KBM-7 (cell line): ENCODE measurements at places on chromosomes 3 and 15.
A peak's percentile ranks its signal among the peaks of the same experiment; 100 is the strongest.

DNA sequence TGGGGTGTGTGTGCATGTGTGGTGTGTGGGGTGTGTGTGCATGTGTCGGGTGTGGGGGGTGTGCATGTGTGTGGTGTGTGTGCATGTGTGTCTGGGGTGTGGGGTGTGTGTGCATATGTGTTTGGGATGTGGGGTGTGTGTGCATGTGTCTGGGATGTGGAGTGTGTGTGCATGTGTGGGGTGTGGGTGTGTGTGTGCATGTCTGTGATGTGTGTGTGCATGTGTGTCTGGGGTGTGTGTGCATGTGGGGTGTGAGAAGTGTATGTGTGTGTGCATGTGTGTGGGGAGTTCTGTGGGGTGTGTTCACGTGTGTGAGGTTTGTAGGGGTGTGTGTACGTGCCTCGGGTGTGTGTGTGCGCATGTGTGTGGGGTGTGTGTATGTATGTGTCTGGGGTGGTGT lies 6.7 kb upstream of the OCA2 start:
- no peak for DNase-seq

GRCh38 chr3:186708983-186709679 lies 8.0 kb upstream of the KNG1 start:
- DNase-seq = no peak

- DNase-seq = no peak
These were observed 141.0 kb upstream of the PLSCR5 start for GRCh38 chr3:146746190-146746589.

DNA sequence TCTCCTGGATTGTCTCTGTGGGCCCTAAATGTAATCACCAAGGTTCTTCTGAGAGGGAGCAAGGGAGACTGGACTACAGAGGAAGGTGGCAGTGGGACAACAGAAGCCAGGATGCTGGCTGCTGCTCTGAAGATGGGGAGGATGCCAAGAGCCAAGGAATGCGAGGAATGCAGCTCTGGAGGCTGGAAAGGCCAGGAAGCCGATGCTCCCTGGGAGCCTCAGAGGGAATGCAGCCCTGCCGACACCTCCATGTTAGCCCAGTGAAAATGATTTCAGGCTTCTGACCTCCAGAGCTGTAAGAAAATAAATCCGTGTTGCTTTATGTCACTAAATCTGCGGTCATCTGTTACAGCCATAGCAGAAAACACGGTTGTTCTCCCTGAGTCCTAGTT lies 44.1 kb downstream of the UMPS start:
- DNase-seq = no peak

- DNase-seq = no peak
These were observed 2.7 kb downstream of the IREB2 start for GRCh38 chr15:78440375-78441373.

GRCh38 chr3:80553211-80553610 lies 785.4 kb upstream of the ROBO1 start:
- DNase-seq = no peak

DNA sequence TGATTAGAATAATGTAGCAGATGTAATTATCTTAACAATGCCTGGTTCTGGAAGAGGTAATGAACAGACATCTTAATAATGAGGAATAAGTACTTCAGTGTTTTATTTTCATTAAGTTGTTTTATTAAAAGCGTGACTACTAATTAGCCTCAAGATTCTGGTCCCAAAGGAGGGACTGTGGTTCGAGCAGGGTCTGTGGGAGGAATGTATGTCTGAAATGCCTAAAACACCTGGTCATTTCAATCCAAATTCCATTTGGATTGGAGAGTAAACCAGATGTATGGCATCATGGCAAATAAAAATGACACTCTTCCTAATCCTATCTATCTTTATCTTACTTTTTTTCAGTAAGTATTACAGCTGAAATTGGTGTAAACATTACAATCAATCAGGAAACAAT lies 243.2 kb downstream of the PDZRN3 start:
- DNase-seq = no peak

GRCh38 chr15:73914145-73914544 lies 12.1 kb upstream of the LOXL1 start:
- peak; percentile 51 for DNase-seq

DNA sequence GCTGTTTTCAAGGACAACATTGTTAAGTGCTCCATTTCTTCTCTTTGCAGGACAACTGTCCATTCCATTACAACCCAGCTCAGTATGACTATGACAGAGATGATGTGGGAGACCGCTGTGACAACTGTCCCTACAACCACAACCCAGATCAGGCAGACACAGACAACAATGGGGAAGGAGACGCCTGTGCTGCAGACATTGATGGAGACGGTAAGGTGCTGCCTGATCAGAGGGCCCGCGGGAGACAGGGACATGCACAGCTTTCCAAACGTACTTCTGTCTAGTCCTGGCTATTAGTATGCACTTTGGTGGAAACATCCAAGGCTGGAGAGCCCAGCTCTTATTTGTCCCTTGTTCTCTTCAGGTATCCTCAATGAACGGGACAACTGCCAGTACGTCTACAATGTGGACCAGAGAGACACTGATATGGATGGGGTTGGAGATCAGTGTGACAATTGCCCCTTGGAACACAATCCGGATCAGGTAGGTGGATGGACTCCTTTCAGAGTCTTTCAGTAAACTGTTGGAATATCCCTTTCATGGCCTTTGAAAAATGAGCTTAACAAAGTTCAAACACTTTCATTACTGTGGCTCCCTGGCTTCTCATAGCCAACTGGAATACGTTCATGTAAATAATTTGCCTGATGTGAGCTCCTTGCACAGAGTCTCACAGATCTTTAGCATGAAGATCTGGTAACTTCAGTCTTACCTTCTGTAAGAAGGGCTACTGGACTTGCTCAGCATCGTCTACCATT lies 10.4 kb downstream of the THBS1 start:
- no peak for DNase-seq

GRCh38 chr15:67824197-67824968 lies 926 bp upstream of the SKOR1 start:
- DNase-seq = peak; percentile 69

GRCh38 chr15:96345560-96346399 lies 15.3 kb downstream of the NR2F2 start:
- peak; percentile 57 for DNase-seq

GRCh38 chr15:41013691-41014414 lies 60.6 kb downstream of the CHAC1 start:
- DNase-seq = no peak

GRCh38 chr15:80618685-80619400 lies 76.3 kb upstream of the ABHD17C start:
- DNase-seq = no peak

DNA sequence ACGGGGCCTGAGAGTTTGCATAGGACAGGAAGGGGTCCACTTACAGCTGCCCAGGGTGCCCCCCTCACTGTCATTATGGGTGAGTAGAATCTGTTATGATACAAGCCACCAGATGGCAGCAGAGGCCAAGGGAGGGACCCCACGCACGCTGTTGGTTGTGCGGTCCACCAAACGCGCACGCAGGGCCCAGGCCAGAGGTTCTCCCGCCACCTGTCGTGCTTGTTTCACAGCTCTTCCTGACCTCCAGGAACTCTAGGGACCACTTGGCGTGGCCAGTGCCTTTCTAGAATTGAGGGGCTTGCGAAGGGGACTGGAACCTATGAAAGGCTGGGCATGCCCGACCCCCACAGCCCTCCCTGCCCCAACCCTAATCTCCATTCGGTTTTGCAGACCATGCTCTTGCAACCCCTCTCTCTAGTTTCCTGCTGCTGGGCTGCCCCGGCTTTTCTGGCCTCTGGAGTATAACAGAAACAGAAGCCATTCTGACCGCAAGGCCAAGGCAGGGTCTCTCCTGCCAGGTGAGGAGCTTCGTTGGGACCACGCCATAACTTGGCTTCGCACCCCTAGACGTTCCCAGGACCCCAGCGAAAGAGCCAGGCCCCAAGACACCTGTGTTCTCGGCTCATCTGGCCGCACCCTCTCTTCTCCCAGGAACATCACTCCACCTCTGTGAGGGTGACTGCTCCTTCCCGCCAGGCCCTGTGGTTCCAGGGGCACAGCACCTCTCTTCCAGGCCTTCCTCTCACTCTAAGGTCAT lies 46.0 kb downstream of the ALDH1L1 start:
- DNase-seq = peak; percentile 48

DNA sequence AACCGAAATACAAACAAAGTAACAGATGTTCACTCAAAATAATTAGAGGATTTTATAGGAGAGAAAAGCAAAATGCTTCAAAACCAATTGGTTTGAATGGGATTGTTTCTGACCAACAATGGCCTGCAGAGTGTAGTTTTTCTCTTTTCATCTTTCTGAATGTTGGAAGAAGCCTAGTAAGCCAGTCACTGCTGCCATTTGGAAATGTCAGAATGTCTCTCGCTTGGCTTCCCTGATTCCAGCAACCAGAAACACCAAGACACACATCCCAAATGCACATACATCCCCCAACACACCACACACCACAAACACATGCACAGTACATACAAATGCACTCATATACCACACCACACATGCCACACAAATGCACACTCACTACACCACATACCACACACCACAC lies 403.4 kb downstream of the OCA2 start:
- no peak for DNase-seq

DNA sequence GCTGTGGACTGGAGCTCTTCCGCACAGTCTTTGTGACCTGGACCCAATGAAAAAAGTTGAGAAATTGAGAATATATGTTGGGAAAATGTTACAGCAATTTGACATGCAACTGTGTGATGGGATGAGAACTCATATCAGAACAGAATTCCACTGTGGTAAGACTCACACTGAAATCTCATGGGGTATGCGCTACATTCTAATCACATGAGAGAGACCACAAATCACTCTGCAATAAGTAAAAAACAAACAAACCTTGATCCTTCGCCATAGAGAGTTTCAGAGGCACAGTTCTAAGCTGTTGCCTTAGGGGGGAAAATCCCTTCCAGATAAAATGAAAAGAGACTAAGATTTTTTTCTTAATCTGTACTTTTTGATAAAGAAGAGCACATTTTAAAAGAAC lies 37.3 kb downstream of the LMCD1 start:
- DNase-seq = no peak

DNA sequence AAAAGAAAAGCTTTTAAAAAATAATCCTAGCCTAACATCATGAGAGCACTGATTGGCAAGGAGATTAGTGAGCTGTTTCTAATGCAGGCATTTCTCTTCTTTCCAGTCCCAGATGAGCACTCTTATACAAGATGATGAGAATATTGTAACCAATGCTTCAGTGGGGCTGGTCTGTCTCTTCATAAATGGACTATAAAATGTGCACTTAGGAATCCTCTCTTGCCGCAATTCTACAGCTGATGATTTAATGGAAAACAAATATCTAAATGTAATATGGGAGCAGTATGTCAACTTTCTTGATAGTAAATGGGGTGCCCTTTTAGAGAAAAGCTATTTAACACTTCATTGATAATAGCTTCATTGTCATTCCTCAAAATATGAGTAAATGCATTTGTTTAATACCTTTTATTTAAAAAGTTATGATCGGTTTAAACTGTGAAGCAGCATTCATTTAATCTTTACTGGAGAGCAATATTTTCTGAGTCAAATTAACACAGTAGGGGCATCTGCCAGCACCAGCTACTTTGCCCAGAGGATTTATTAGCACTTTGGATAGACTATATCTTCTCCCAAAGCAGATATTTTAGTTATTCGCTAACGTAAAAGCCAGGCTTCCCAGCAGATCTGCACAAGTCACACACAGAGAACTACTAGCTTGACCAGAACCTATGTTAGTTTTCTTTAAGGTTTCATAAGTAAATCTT lies 985.9 kb downstream of the DIPK2A start:
- no peak for DNase-seq
